ENCODE measurements at places on chromosomes 4 and X.

- DNase-seq, result no peak
Observed at GRCh38 chr4:163649557-163650091, 155.1 kb downstream of the TMA16 start.

DNA sequence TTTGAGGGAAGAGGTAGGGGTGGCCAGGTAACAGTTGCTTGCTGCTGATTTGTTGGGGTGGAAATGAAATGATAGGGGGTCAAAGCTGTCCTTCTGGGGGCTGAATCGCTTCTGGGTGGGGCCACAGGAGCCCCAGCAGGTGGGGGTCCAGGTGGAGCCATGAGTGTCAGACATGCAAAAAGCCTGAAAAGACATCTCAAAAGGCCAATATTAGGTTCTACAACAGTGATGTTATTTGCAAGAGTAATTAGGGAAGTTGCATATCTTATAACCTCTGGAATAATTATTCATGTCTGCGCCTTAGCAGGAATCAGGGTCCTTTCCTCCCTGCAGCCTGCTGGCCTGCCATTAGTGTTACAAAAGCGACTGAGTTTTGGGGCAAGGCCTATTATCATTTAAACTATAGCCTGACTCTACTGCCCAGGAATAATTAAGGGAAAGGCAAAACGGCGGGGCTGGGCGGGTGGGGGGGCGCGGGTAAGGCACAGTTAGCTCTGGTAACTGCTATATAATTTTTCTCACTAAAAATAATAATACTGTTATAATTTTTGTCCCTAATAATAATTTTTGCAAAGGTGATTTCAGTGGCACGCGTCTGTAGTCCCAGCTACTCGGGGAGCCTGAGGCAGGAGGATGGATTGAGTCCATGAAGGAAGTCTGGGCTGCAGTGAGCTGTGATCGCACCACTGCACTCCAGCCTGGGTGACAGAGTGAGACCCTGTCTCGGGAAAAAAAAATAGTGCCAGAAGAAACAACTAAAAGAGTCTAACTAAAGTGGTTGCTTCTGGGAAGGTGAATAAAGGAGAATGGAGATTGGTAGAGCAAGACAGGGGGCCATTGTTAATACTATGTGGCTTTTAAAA lies 145.7 kb downstream of the MAGEB17 start:
- DNase-seq, result no peak

- no peak for DNase-seq
Observed at GRCh38 chr4:8782135-8782534, 89.5 kb downstream of the HMX1 start.

DNA sequence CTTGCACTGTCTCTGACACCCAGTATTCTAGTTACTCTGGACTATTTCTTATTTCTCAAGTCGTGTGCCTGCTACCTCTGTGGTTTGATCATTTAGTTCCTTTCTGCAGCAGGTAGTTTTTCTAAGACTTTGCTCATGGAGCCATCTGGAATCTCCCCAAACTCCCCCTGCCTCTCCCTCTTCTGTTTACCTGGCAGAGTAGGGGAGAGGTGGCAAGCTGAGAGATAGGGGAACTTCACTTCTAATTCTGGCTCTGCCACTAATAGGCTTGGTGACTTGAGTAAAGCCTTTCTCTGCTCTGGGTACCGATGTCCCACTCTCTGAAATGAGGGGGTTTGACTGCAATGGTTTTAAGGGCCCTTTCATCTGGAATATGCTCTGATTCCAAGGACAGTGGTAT lies 141.3 kb downstream of the CPEB2 start:
- DNase-seq, result no peak

GRCh38 chrX:86149119-86149518 lies 868 bp downstream of the DACH2 start:
- no peak for DNase-seq

DNA sequence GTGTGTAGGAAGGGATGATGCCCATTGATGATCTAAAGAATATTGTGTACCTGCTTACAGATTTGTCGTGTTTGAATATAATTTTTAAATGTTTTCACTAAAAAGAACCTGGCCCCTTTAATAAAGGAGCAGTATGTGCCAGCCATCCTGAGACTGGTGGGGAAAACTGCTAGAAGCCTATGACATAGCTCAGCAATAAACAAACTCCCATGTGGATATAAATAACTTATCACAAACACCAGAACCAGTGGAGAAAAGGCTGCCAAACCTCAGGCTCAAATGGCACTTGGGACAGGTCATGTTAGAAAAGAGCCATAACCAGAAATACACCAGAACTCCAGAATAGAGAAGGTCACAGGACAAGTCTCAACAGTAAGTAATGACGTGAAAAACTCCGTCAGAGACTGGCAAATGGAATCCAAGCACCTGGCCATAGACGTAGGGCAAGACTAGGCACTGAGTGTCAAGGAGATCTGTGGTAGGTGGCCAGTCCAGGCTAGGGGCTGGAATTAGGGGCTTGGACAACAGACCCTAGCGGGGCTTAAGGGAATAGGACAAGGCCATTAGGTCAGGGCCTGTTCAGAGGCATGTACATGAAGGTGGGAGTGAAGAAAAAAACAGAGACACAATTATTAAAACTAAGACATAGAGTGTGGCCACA lies 11.7 kb upstream of the QRFPR start:
- DNase-seq, result no peak

DNA sequence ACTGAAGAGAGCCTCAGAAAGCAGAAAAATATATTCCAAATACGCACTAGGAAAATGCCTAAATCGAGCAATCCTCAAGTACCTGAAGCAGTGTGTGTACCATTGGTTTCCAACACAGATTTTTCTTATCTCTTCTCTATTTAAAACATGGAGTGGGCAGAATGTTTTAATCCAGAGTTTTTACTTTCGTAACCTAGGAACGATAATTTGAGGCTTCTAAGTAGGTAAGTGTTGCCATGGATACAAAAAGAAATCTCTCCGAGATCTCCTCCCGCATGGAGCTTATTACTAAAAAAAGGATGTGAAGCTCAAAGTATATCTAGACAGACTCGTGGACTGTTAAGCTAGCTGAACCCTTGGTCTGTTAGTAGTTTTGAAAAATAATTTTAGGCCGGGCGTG lies 23.0 kb upstream of the OTUD4 start:
- DNase-seq, result no peak
